Cortex of kidney (tissue), 1 donor: ENCODE measurements at places on chromosomes 5 and 9.

DNA sequence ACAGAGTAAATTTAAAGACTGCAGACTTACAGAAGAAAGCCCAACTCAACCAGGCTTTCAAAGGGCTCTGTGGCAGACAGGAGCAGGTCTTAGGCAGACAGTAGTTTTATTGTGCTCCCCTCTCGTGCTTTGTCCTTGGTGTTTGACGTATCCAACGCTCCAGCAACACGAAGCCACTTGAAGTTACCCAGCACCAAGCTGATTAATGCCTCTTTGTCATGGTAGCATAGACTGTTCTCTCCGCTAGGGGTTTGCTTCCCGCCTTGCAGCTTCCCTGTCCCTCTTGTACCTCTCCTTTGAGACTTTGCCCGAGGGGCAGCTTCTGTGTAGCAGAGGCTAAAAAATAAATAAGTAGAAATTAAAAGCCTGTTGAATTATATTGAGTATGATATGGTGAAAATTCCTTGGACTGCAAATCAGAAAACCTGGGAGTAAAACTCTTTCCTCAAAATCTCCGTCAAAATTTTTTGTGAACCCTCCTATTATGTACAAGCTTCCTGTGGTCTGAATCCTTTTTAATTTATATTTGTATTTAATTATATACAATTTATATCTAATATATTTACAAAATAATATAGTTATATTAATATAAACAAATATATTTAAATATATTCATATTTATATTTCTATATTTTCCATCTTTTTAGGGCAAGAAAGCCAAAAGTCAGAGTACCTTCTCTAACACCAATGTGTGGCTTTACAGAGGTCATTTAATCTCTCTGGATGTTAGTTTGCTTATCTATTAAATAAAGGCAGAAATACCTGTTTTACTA is 405.4 kb downstream of the DMAC1 start:
- no peak for DNase-seq

DNA sequence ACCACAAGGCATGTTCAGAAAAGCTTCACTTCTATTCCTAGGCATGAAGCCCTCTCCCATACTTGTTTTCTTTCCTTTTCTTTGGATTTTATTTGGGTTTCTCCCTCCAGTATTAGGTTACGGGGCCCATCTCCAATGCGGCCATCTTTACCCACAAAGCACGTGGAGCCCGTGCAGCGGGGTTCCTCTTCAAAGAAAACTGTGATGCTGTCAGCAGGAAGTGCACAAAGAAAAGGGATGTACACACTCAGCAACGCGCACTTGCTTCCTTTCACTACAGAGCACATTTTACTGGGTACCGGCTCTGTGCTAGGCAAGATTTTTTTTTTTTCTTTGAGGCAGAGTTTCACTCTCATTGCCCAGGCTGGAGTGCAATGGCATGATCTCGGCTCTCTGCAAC is 106.6 kb downstream of the COL23A1 start:
- DNase-seq = no peak

DNA sequence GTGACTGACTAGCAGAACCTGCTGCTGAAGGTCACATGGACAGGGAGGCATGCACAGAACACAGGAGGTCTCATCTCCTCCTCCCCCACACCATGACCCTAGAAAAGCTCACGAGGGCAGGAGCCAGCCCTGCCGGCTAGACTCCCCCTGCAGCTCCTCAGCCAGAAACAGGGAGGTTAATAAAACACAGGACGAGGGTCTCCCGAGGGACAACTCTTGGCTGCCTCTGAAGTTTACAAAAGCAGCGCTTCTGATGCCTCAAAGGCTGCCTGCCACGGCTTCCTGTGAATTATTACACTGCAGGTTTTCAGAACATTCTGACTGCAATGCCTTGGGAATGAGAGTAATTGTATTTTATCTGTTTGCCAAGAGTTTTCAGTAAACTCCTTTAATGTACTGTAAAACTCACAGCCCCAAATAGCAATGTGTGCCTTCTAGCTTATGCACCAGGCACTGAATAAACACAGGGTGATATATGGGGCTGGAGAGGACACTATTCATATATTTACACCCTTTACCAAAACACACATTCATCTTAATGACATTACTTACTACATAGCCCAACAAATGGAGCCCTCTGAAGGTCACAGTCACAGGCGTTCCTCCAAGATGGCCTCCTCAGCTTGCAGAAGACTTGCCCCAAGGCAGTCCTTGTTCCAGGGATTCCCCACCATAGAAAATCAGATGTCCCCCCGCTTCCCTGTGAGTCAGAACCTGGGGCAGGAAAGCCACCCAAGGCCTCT is 83.7 kb downstream of the C5orf15 start:
- no peak for DNase-seq

GRCh38 chr9:17928768-17929167 is 349.9 kb downstream of the SH3GL2 start:
- no peak for DNase-seq

GRCh38 chr5:93360436-93361088 is 220.5 kb downstream of the NR2F1-AS1 start:
- DNase-seq = no peak
